ENCODE measurements at places on chromosomes 13 and 19.

DNA sequence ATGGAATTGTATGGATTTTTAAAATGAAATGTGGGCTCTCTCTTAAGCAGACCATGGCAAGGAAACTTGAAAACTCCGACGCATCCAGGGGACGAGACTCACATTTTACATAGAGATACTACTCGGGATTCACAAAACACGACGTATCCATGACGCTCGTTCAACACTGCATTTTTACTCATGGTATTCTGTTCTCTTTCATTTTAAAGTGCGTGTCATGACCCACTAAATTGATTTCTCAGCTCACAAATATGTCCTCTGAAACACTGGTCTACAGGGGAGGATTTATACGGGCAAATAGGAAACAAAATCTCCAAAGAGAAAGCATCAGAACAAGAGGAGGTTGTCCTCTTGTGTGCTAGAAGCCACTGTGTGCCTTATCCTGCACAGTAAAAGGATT is 523.5 kb downstream of the MYO16 start:
- no peak for DNase-seq

GRCh38 chr19:903266-903797 is 9.7 kb downstream of the R3HDM4 start:
- DNase-seq = no peak

GRCh38 chr19:9009935-9010651 is at the start of gene MUC16:
Gene MUC16, minus strand, starts transcription at chr19:9010409.
- no peak for DNase-seq

DNA sequence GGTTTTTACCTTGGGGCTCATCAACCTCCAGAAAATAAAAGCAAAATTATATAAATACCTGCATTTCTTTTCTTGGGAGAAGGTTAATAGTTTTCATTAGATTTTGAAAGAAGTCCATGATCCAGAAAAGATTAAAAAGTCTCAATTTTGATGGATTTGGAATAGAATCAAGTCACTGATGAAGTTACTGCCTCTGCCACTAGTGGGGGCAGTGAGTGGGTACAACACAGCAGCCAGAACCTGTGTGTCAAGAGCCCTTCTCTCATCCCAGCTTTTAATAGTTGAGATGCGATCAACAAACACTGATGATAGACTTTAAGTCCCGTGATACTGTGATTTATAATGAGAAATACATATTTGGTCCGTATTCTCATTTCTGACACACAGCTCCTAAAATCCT is 686.7 kb downstream of the DIAPH3 start:
- DNase-seq = no peak

- no peak for DNase-seq
Measured at GRCh38 chr19:30467239-30467638, 95.1 kb downstream of the ZNF536 start.

- DNase-seq = no peak
Measured at GRCh38 chr13:40084934-40085333, 429.5 kb downstream of the COG6 start.

- no peak for DNase-seq
Measured at GRCh38 chr19:2627855-2628254, 74.6 kb downstream of the GNG7 start.

DNA sequence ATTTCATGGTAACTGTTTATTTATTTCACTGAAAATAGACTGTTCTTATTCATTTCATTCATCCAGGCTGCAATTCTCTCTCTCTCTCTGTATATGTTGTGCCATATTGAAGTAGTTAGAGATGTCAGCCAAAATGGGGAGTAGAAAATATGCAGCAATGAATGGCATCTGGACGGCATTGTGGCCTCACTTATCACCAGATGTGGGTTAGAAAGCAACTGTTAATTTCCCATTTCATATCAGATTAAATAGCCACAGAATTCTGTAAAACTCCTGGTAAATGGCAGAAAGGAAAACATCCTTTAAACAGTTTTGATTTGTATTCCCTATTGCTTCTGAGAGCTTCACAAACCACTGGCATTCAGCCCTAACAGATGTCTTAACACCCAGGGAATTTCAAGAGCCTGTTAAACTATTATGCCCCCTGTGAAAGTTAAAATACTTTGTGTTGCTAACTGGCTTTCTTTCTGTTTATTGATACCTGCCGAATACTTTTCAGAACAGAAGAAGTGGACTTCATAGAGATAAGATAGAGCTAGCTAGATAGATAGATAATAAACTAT is 1763.3 kb upstream of the MIR17HG start:
- no peak for DNase-seq

DNA sequence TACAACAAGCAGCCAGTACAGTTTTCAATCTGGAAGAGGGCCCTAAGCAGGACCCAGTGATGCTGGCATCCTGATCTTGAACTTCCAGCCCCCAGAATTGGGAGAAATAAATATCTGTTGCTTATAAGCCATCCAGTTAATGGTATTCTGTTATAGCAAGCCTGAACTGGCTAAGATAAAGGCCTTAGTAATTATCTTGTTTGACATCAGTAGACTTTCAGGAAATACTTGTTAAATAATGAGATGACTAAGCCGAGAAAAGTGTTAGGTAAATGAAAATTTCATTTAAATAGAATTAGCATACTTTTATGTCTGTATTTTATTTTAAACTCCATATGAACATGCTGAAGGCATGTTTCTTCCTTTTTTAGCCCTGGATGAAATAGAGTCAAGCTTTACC is 188.2 kb downstream of the OLFM4 start:
- no peak for DNase-seq

DNA sequence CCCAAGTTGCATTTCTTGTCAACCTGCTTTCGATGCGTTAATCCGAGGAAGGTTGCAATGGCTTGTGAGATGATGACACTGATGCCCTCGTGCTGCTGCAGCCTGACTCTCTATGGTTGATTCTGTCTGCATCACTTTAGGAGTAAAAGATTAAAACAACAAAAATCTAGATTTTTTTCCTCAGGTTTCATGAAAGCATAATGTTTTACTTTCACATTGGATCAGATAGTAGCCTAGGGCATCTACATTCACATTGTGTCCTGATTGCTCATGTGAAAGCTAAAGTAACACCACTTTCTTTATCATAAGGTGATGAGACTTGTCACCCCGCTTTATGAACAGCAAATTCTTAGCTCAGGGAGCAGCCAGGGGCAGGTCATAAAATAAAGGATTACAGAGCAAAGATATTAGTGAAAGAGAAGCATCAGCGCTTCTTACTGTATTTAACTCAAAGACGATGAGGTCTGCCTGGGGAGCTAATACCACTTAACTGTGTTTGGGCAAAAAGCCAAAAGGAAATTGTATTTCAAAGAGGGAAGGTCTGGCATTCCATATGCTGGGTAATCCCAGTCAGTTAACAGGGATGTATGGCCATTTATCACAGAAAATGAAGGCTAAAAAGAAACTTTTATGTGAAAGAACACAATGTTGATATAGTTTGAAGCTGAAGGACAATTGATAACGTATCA is 270.5 kb downstream of the GPC6 start:
- DNase-seq = peak; percentile 64

- peak; percentile 77 for DNase-seq
Measured at GRCh38 chr13:94641409-94641941, 39.8 kb downstream of the GPR180 start.

DNA sequence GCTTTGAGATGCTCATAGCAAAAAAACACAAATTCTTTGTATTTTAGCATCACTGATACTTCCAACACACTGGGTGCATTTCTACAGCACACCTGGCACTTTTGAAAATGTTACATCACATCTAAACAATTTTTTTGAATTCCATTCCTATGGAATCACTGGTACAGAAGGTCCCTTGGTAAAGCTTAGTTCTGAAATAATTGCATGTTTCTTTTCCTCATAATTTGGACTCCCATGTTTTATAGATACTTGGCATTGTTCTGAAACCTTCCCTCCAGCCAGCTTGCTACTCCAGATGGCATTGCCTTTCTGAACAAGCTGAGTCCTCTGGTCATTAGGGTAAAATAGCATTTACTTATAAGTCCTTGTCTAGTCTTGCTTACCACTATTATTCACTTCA is 481.3 kb upstream of the GPC6 start:
- no peak for DNase-seq

All from NCI-H2029 treated with DMSO at 0.1 percent for 48 hours (cell line).